T47D (cell line): ENCODE measurements at places on chromosomes 1 and 21.

DNA sequence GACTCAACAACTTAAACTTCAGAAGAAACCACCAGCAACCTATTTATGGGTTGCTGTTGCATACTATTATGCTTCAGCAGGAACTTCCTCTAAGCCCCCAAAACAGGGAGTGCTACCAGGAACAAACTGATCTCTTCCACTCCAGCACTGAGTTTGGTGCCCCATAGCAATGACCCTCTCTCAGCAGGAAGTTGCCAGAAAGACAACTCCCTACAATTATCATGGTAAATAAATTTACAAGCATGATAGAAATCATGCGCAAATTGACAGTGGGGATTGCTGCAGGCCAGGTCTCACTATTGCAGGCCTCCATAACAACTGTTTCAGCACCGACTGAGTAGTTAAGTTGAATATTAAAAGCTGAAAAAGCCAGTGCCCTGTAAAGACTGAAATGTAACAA is 180.6 kb downstream of the PLA2G4A start:
- peak; percentile 73 for DNase-seq

- DNase-seq, result no peak
Measured at GRCh38 chr1:96641282-96641681, 80.3 kb upstream of the PTBP2 start.

DNA sequence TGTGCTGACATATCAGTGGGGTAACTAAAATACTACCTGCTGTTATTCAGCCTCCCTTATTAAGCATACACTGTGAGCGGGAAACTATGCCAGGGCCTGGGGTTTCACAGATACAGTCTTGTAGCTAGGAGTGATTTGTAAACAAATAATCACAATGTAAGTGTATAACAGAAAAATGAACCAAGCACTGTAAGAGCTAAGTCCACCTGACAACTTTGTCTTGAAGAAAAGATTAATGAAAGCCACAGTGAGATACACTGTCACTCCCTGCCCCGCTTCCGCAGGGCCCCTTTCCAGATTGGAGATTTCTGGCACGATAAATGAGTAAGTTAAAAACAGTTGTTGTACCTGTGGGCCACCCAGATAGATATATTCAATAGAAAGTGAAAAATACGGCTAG is 4.8 kb downstream of the RCAN3 start:
- DNase-seq, result no peak

GRCh38 chr1:197440715-197441114 is 172.7 kb downstream of the CRB1 start:
- DNase-seq, result no peak

DNA sequence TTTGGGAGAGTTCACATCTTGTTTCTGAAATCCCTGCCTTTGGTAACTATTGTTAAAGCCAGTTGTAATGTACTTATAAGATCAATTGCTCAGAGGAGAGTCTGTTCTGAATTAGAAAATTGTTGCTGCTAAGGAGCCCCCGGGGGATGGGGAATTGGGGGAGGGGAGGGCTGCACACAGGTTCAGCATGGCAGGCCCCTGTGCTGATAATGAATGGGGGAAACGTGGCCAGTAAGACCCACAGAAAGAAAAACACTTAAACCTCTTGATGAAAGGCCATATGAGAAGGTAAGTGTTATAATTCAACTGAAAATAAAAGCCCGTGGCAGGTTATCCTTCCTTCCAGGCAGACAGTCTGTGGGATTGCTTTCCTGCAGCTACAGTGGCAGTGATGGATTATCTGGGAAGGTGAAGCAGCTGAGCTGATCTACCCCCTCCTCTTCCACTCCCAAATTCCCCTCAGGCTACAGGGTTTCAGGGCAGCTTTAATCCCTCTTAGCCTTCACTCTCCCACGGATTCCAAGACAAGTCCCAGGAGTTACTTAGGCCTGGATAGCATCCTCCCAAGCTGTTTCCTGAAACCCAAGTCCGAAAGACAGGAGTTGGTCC is 398.8 kb downstream of the TBX15 start:
- no peak for DNase-seq

- DNase-seq, result no peak
Measured at GRCh38 chr1:19405195-19405760, 80.1 kb downstream of the CAPZB start.

DNA sequence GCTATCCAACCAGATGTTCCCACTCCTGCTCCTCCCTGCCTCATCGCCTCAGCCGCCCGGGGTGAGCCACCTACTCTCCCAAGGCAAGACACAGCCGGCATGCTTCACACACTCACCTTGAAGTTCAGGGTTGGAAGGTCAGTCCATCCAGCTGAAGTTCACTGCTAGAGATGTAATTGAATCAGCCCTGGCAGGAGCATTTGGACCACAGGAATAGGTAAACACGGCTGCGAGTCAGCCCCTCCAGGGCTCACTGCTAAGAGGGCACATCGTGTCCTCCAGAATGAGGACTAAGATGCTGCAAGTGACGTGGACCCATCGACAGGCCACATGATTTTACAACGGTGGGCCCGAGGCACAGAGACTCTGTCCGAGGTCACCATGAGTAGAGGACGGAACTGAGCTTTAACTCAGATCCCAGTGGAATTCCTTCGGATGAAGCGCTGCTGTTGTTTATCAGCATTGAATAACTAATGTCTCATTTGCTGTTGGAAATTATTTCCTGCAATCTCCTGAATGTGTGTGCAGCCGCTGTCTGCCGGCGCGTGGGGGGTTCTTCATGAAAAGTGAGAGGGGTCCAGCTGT is 41.9 kb downstream of the RSPH1 start:
- DNase-seq, result no peak

- DNase-seq, result no peak
Measured at GRCh38 chr1:63937461-63938022, 163.7 kb downstream of the ROR1 start.

DNA sequence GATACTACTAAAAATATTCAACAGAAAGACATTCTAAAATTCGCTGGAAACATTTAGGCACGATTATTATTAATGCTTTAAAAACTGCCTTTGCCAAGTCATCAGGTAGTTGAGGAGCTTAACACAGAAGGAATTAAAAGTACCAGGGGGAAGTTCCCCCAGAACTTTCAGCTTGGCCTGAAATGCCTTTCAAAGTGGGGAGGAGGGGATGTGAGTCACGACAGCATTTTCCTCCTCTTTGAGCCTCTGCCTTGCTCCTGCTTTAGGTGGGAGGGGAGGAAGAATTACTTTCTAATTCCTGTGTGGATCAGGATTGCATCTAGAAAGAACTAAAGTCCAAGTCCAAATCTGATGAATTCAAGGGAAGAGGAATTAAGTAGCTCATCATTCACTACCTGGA is 183.7 kb downstream of the CLIC6 start:
- no peak for DNase-seq

GRCh38 chr1:159933347-159933746 is 8.0 kb upstream of the TAGLN2 start:
- peak; percentile 84 for DNase-seq

- no peak for DNase-seq
Measured at GRCh38 chr1:170407138-170407537, 124.8 kb upstream of the GORAB start.

GRCh38 chr1:226643177-226643576 is 94.6 kb downstream of the STUM start:
- DNase-seq, result no peak

DNA sequence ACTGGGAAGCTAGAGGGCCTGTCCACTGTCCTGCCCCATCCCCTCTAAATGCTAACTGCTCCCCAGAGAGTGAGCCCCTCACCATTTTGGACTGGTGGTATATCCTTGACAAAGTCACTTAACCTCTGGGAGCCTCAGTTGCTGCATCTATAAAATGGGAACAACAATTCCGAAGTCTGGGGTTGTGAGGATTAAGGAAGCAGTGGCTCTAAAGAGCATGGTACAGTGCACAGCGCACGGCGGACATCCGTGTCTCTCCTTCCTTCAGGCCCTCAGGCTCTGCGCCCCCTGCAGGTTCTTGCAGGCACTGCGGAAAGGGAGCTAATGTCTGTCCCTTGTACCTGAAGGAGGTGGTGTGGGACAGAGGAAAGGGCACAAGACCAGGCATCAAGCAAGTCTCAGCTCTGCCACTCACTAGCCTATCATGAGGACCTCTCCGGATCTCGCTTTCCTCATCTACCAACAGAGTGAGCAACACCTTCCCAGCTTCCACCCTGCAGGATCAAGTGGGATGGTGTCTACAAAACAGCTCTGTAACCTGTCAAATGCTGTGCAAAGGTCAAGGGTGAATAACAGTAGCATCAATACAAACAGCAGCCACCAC is 20.1 kb downstream of the ECE1 start:
- peak; percentile 87 for DNase-seq

- no peak for DNase-seq
Measured at GRCh38 chr1:32937061-32937460, 27.5 kb downstream of the RNF19B start.

- DNase-seq, result no peak
Measured at GRCh38 chr1:222953585-222953984, 138.7 kb downstream of the DISP1 start.

DNA sequence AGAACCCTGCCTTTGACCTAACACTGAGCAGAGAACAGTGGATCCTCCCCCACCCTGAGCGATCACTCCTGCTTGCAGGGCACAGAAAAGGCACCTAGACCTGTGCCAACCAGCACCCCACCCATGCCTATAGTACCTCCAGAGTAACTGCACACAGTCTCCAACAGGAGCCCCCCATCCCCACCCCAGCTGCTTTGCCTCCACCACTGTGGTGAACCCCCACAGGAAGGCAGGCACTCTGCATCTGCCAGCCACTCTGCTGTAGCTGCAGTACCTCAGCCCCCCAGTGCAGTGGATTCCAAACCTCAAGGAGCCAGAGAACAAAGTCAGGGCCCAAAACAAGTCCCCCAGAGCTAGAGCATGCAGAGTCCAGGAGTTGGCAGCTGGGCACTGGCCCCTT is 10.7 kb downstream of the SPATC1L start:
- no peak for DNase-seq

DNA sequence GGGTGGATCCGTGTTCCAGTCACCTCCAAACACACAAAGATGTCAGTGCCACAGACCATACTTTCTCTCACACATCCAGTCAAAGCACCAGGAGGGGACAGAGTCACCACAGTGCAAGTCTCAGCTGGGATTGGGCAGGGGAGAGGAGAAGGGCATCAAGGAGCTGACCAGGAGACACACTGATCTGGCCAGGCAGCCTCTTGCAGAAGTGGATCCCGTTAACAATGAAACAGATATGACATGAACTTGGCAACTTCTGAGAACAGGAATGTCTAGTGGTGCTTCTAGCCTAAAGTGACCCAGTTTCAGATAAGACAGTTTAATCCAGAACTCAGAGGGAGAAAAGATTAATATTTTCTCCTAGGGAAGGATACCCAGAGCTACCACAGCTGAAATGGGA is 71.0 kb downstream of the HIVEP3 start:
- DNase-seq, result no peak

DNA sequence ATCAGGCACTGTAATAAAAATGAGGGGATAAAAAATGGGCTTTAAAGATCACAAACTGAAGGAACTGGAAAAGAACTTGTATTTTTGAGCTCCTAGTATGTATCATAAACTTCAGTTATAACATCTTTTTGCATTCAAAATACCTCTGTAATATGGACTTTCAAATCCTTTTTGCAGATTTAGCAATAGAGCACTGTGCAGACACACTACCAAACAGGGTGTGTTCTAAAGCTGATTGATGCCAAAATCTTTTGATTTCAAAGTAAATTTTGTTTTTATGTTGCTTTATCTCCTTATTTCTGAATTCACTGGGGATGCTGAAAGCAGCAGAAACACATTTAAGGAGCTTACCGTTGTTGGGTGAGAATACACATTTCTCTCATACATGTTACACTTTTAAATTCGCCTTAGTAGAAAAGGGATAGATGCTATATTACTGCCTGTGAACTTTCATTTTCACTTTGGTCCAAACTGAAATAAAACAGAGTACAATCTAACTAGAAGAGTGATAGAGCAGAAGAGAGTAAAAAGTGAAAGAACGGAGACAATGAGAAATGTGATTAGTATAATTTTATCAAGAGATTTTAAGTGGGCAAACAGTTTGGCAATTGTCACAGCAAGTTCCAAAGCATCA is 1126.6 kb downstream of the BRINP3 start:
- no peak for DNase-seq

DNA sequence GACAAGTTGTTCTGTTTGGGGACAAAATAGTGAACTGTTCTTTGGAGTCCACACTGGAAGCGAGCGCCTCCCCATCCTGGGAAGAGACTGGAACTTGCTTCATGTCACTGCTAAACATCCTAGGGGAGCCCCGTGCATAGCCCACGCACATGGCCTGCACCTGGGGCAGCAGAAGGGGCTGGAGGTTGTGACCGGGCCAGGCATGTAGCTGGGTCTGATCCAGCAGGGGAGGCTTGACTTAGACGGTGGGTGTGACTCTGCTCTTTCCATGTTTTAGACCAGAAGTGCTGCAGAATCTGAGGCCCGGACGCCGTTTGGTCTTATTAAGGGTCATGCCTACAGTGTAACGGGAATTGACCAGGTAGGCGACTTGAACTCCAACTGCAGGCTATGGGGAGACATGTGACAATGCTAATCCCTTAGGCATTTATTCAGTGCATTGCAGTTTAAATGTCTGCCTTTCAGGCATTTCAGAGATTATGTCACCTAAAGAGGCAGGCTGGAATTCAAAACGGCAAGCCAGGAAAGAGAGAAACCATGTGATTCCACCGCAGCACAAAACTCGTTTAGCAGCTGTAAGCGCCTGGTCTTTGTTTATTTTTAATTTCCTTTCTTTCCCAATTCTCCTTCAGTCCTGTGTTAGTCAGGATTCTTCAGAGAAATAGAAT is 21.8 kb downstream of the CAPN9 start:
- peak; percentile 90 for DNase-seq

DNA sequence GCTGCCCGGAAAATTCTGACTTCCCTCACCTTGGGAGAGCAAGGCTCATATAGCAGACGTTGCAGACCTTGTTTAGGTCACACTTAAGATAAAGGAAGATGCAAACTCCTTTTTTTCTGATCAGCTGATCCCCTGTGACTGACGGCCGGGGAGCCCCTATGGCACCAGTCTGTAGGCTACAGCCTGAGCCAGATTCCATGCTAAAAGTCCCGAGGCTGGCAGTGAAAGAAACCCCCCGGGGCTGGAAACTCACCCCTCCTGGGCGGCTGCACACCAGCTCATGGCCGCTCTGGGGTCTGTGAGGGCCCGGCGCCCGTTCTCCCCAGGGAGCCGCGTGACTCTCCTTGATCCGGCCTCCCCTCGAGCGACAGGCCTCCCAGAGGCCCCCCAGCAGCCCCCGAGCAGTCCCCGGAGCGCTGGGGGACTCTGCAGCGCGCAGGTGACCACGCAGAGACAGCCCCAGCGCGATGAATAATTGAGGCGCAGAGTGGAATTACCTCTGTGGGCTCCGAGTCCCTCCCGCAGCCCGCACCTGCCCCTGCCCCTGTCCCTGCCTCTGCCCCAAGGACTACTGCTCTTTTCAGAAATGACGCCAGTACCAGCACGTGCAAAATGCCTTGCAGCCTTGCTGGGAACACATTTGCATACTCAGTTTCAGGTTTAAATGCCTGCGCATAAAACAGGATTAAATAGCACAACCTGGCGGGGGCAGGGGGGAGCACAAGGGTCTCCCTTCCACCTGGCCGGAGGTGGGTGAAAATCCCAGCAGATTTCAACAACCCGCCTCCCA is 62.6 kb upstream of the CLDN14 start:
- DNase-seq, result peak; percentile 15

DNA sequence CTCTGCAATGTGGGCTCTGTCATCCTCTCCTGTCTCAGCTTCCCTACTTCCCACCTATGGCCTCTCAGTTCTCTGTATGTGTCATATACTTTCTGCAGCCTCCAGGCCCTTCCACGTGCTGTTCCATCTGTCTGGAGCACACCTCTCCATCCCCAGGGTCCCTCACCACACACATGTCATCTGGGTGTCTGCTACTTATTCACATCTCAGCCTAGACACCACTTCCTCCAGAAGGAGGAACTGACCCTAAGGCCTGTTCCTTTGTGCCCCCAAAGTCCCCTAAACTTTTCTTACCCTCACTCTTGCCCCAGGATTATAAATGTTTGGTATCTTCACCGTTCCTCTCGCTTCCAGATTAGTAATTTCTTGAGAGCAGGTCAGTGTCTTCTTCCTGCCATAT is 10.1 kb downstream of the LACTBL1 start:
- DNase-seq, result no peak
